ENCODE measurements at places on chromosomes 6 and 20. TPM values are rescaled to one million over a fixed set of nuclear protein-coding genes. Genes with fewer than 3 reads are reported as not detected.

DNA sequence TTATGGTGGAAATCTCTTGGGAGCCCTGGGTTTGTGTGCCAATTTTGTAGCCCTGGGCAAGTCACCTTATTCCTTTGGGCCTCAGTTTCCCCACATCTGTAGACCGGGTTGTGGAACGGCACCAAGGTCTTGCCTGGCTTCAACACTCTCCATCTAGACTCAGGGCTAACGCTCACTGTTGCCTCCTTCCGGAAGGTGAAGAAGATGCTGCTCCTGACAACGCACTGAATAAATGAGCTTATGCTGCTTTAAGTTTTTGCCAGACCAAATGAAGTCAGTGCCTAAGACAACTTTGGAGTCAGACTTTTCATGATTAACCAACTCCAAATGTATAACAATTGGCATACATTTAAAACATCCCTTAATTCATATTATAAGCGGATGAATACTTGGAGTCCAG is 53.1 kb downstream of the PSMG4 start:
- DNase-seq = no peak

Gene ROS1
- total RNA-seq = 0.07 TPM

GRCh38 chr6:129725341-129725740 is 15.4 kb upstream of the ARHGAP18 start:
- DNase-seq = no peak

Gene SLC13A3
- not detected for total RNA-seq

DNA sequence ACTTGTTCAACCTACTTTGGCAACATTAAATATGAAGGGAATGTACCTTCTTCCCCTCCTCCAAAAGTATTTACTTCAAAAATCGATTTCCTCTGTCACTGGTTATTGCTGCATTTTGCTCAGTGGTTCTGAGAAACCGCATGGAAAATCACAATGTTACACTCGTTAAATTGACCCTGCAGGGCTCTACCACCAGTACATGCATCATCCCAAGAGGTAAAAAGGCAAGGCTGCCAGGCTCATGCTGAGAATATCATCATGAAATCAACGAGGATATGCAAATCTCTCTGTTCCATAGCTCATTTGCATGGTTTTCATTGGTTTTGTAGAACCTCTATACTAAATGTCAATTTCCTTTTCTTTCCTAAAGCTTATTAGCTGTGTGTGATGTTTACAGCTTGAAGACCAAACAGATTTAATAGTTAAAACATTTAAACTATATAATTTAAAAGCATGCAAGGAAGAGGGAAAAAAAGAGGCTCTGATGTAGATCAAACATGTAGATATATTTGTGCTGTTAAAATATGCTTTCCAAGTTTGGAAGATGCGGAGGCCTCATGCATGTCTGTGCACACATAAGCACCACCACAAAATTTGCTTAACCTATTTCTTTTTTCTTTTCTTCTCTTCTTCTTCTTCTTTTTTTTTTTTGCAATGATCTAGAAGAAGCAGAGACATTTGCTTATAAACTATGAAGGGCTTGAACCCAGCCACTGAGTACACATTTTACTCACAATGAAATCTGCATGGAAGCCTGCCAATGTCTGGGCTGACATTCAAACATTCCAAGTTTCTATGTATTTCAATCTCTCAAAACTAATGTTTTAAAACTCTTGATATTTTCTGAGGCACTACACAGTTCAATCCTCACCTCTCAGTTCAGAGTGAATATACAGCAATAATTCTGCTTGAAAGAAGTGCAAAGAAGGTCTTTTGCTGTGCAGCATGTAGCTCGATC is 194.0 kb downstream of the GMPR start:
- DNase-seq = peak; percentile 45

Gene MLN
- not detected for total RNA-seq

GRCh38 chr6:129748212-129748900 is 38.4 kb upstream of the ARHGAP18 start:
- DNase-seq = peak; percentile 70

Gene CCN6
- not detected for total RNA-seq

DNA sequence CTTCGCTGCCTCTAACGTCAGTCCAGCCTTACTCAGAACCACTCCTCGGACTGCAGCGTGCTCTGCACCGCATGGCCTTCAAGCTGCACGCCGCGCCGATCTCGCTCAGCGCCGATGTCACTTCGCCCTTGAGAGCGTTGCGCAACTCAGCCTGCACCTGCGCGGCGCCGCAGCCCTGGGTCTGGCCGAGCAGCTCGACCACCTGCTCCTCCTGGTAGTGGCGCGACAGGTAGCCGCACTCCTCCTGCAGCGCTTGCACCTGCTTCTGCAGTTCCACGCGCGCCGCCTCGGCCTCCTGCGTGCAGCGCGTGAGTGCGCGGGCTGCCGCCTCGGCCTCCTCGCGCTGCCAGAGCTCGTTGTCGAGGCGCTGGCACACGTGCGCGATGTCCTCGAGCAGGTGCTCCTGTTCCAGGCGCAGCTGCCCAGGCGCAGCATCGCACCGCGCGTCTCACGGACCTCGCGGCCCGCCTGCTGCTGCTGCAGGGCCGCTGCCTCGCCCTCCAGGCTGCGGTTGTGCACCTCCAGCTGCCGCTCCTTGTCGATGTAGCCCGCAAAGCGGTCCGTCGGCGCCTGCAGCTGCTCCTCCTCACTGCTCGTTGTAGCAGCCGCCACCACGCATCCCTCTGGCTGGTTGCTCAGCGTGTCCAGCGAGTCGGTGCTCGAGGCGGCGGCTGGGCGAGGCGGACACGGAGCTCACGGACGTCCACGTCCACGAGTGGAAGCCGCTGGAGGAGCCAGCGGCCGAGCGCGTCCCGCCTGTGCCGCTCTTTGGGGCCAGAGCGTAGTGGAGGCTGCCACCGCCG is 380.6 kb upstream of the CHD6 start:
- DNase-seq = no peak

GRCh38 chr6:39577446-39578165 is 147.6 kb downstream of the KIF6 start:
- DNase-seq = no peak

Gene LY6G6D
- total RNA-seq = not detected

GRCh38 chr6:36519352-36519751 is 27.9 kb downstream of the STK38 start:
- no peak for DNase-seq

Gene RIOK1
- 39.9 TPM for total RNA-seq

- DNase-seq = no peak
These were observed 947 bp downstream of the POFUT1 start for GRCh38 chr20:32208499-32209154.

DNA sequence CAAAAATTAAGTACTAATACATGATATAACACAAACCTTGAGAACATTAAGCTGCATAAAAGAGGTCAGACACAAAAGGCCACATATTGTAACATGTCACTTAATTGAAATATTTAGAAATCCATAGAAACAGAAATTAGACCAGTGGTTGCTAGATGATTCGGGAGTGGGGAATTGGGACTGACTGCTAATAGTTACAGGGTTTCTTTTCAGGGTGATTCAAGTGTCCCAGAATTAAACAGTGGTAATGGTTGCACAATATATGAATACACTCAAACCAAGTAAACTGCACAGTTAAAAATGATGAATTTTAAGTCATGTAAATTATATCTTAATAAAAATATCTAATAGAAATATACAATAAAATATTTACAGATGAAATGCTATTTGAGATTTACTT is 174.5 kb downstream of the WDR27 start:
- no peak for DNase-seq

DNA sequence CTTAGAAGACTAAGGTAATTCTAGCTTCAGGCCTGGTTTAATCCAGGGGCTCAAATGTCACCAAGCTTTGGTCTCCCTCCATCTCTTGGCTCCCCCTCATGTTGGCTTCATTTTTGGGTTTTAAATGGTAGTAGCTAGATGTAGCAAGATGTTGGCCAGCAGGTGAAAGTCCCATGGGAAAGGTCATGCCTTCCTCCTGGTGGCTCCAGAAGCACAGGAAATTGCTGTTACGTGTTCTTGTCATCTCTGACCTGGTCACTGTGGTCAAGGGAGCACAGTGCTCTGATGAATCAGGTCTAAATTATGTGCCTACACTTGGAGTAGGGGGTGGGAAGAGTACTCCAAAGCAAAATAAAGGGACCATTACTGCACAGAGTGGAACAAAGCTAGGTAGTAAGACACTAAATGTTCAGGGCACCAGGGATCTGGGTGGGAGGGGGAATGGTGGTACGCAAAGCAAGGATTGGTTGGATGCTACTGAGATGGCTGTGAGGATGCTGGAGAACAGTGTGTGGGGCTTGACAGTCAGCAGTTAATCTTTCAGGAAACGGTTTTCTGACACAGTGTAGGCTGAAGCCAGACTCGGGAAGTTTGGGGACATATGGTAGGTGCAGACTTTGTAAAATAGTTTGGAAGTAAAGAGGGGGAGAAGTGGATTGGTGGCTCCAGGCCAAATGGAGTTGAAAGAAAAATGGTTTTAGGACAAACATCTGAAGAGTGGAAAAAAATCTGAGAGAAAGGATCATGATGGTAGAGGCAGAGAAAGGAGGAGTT is 30.1 kb downstream of the CDS2 start:
- peak; percentile 68 for DNase-seq

Gene MPIG6B
- total RNA-seq = not detected

GRCh38 chr6:85124472-85125354 is 325.2 kb upstream of the NT5E start:
- DNase-seq = no peak

DNA sequence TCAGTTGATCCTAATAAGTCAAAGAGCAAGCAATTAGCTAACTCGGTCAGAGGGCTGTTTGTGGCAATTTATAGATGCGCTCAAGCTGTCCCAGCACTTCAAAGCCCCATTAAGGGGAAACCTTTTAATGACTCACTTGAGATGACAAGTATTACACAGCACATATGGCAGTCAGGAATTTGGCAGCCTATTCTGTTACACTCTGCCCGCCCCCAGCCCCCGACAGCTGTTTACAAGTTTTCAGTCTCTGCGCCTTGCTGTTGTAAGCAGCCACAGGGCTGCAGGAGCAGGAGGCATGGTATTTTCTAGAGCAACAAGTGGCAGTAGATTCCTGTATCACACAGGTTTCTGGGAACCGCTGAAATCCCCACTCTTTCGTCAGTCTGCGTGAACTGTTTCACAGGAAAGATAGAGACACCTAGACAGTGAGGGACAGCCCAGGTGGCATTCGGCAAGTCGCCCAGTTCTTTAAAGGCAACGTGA is 263.0 kb downstream of the FOXC1 start:
- no peak for DNase-seq

DNA sequence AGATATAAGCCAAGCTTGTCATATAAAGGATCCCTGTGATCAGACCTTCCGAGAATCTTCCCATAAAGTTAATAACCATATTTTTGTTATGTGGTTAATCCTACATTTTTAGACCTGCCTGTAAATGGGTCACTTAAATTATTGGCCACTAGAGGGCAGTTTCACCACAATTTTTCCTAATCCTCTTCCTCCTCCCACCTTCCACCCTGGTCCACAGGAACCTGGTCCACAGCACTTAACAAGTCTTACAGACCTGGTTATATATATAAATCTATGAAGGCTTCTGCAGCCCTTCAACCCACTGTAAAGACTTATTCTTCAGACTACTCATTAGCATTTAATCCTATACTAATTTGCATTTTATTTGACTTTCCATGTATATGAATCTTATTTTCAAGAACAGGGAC is 28.3 kb downstream of the MRS2 start:
- peak; percentile 74 for DNase-seq

DNA sequence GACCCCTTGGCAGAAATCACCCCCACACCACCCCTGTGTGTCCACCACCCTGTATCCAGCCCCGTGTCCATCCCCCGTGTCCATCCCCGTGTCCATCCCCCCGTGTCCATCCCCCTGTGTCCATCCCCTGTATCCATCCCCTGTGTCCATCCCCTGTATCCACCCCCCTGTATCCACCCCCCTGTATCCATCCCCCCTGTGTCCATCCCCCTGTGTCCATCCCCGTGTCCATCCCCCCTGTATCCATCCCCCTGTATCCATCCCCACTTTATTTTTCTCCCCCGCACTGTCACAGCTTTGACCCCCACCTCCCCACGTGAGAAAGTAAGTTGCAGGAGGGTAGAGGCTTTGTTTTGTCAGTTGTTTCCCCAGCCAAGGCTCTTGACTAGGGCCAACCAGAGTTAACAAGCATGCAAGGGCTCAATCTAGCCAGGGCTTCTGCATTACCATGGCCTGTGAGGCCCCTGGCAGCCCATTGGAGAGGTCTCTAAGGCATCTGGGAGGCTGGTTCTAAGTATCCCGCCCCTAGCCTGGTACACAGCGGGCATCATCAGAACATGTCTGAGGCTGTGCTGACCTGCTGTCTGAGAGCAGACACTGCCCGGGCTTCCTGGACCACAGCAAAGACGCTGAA is 18.1 kb upstream of the SIRPA start:
- no peak for DNase-seq

- no peak for DNase-seq
These were observed 2.3 kb downstream of the SUPT3H start for GRCh38 chr6:45375449-45375848.

Gene PFDN4
- total RNA-seq = 100 TPM

DNA sequence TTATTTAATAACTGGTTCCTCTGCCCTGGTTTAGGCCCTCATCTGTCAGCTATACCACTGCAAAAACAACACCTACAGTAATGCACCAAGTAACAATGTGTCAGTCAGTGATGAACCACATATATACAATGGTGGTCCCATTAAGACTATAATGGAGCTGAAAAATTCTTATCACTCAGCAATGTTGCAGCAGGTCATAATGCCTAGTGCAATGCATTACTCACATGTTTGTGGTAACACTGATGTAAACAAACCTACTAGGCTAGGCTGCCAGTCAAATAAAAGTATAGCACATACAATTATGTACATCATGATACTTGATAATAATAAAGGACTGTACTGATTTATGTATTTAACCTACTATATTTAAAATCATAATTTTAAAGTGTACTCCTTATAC is 31.3 kb downstream of the RARS2 start:
- DNase-seq = no peak

- no peak for DNase-seq
These were observed 28.1 kb upstream of the MYT1 start for GRCh38 chr20:64136004-64136710.

DNA sequence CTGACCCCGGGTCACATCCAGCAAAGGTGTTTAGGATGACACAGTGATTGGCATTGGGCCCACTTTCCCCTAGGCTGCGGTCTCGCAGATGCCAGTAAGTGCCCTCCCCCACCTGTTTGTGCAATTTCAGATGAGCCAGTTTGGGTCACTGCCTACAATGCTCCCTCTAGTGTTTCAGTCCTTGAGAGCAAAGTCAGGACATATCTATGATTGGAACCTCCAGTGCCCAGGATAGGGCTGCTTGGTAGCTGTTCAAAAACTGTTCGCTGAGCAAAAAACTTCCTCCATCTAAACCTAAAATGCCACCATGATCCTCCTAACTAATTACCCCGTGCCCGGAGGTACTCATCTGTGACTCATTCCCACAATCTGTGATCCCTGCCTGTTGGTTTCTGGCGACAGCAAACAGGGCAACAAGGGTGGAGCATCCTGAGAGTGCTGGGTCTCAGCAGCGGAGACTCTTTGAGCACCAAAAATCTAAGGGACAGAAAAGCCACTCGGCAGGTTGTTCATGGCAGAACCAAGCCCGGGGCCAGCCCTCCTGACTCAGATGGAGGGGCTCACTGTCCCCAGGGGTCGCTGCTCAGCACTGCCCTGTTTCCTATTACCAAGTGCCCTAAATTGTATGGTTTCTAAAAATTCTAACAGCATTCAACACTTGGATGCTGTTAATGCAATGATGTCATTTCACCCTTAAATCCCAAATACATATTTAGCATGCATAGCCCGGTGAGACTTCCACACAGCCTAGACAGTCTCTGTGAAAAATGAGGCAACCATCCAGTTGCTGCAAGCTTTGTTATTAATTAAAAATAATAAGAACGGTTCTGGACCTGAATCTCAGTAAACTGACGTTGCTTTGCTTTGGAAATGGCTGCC is 5.0 kb downstream of the VSX1 start:
- DNase-seq = peak; percentile 88
